ENCODE measurements at places on chromosomes 11 and 22.
A peak's percentile ranks its signal among the peaks of the same experiment; 100 is the strongest.

DNA sequence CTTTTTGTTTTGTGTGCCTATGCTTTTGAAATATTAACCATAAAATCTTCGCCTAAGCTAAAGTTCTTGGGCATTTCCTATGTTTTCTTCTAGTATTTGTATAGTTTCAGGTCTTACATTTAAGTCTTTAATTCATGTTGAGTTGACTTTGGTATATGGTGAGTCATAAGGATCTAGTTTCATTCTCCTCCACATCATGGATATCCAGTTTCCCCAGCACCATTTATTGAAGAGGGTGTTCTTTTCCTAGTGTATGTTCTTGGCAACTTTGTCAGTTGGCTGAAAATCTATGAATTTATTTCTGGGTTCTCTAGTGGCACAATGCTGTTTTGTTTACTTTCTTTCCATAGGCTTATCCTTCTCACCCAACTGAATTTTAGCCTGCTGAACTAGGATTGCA is 49.0 kb downstream of the CTSC start:
- no peak for DNase-seq

DNA sequence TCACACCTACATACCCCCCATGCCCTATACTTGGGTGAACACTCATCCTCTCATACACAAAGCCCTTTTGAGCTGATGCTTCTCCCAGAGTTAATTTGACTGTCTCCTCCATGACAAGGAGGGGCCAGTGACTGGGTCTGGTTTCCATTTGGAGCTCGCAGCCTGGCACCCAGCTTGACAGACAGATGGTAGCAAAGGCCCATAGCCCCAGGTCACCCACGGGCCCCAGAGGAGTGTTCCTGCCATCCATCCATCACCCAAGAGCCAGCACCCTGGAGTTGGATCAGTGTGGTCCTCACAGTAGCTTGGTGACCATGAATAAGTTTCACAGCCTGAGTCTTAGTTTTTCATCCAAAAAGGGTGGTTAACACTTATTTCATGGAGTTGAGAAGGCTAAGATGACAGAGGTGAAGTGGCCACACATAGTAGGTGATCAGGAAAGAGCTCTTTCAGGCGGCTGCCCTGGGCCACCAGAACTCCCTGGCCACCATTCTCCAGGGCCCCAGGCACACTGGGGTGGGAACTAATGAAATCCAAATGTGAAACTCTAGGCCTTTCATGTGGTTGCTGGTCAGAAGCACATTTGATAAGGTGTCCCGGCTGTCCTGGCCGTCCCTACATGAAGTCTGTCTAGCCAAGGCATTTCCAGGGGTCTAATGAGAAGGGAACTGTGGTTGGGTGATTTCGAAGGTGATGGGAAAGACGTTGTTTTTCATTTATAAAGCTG is 42.4 kb downstream of the LIF start:
- DNase-seq, result no peak

- DNase-seq, result no peak
These were observed 202.9 kb downstream of the MIAT start for GRCh38 chr22:26860301-26860700.

- no peak for DNase-seq
These were observed 1069.6 kb downstream of the BRD1 start for GRCh38 chr22:48757985-48758561.

DNA sequence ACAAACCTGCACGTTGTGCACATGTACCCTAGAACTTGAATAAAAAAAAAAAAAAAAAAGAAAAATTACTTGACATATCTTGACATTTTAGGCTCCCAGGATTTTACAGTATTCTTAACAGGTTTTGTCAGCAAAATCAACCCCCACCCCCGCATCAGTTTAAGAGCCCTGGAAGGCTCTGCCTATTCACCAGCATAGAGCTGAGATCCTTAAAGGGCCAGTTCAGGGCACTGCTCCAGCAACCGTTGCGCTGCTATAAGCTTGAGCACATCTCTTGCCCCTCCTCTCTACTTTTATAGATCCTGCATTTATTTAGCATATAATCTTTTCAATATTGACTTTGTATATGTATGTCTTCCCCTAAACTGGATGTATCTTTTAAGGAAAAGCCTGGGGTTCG is 697 bp upstream of the PAFAH1B2 start:
- peak; percentile 24 for DNase-seq

GRCh38 chr11:207863-208180 is 314 bp downstream of the RIC8A start:
- DNase-seq, result no peak

GRCh38 chr11:44563711-44564110 is 1.8 kb upstream of the CD82 start:
- no peak for DNase-seq

DNA sequence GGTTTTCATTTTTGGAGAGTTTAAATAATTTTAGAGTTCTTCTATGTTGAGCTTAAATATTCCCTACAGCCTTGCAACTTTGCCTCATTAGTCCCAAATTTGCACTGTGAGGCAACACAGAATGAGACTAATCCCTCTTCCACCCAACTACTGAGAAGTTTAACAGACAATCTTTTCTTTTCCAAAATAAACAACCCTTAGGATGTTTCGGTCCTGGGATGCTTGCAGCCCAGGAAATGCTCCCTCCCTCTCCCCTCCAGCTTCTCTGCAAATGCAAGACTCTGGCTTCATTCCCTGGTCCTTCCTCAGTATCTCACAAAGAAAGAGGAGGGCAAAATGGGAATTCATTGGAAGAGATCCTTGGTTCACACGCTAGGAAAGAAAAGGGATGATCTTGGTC is 222.5 kb downstream of the ST3GAL4 start:
- DNase-seq, result no peak

GRCh38 chr11:102914238-102915043 is 39.7 kb upstream of the MMP12 start:
- DNase-seq, result peak; percentile 6

- DNase-seq, result no peak
These were observed 82.4 kb upstream of the BIRC3 start for GRCh38 chr11:102234779-102235439.

DNA sequence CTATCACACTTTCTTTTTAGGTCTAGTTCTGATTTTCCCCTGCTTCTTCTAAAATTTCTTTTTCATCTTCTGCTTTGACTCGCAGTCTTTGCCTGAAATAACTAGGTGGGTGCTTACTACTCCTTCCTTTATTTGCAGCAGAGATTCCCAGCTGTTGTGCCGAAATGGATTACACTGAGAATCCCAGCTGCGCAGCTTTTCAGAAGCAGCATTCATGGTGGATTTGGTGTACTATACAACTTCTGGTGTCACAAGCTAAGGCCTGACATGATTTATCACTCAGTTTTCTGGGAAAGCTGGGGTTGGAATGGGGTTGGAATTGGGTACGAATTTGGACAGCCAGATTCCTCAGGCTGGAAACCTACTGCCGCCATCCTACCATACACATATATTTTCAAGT is 6.0 kb upstream of the XKR3 start:
- DNase-seq, result no peak

DNA sequence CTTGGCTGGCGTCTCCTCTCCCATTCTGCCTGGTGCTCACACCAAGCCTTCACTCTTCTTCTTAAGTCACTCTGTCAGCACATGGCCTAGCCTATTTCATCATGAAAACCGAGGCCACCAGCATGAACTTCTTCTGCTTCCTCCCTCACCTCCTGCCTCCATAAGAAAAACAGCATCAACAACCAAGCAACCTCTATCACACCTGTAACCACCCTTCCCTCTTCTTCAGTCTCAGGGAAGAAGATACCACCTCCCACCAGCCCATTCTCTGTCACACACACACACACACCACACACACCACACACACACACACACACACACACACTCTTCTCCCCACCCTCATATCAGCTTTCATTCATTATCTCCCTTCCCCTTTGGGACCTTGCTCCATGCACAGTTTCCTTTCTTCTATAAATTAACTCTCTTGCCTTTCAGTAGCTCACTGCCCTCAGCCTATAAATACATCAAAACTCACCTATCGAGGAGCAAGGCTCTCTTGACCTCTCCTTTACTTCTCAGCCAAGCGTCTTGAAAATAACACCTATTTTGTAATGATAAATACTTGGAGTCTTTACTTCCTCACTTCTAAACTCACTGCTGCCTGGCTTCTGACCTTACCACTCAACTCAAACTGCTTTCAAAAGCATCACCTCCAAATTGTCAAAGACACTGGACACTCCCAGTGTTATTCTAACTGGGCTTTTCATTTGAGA is 36.6 kb downstream of the SC5D start:
- DNase-seq, result no peak

GRCh38 chr11:70159627-70160570 is 43.2 kb upstream of the FADD start:
- DNase-seq, result no peak

Data from activated CD4-positive, alpha-beta T cell treated with anti-CD3 and anti-CD28 coated beads, Interleukin-2, Interleukin-4, amounts not matched to agents 100 ng/mL and 50 ng/mL, durations not matched to agents 16 hours and 8 hours (primary cell).